WERI-Rb-1 (cell line): ENCODE measurements at places on chromosomes 2 and 18.

GRCh38 chr2:115739574-115739973 lies 1297.1 kb downstream of the DPP10 start:
- no peak for DNase-seq

DNA sequence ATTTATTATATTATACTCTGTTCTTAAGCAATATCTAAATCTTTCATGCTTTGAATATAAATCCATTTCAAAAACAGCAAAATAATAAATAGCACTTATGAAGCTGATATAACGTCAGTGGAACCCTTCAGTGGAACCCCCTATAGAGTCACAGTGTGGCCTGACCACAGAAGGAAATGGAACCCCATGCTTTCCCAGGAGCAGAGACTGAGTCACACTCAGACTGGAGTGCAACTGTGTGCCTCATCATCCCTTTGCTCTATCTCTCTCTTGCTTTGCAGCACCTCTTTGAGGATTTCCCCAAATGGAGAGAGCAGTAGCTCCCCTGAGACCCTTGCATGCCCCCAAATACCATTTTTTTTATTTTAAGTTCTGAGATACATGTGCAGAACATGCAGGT lies 13.1 kb downstream of the NXPH2 start:
- no peak for DNase-seq

DNA sequence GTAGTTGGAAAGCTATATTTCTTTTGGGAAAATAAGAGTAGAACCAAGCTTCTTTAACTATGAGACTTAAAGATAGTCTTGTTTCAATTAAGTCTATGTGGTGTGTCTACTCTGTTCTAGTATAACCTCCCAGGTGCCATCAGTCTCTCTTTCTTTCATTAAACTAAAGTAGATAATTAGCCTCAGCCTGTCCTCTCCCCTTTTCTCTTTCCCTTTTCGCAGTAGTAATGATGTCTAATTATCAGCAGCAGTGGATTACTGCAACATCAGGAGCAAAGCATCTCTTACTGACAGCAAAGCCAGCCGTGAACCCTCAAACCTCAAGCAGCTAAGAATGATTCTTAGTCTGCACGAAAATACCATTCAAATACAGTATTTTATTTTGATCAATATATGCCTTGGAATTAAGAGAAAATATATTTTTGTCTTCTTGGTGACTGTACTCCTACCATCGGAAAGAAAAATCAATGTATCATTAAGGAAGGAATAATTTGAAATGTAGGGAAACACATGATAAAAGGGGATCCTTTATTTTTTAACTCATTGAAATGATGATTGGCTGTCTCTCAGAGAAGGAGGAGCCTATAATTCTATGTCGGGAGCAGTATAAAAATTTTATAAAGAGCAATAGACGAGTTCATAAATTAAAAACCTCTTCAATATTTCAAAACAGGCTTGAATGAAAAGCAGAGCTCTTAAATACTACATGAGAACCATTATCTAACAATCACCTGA lies 4.5 kb downstream of the NOL4 start:
- no peak for DNase-seq

- no peak for DNase-seq
Measured at GRCh38 chr2:64624862-64625261, 28.9 kb downstream of the SERTAD2 start.

- DNase-seq = no peak
Measured at GRCh38 chr2:122384768-122385333, 629.4 kb downstream of the TSN start.

- DNase-seq = no peak
Measured at GRCh38 chr2:205868773-205869333, 186.6 kb downstream of the NRP2 start.

- no peak for DNase-seq
Measured at GRCh38 chr2:169526451-169526850, 16.9 kb downstream of the KLHL41 start.

DNA sequence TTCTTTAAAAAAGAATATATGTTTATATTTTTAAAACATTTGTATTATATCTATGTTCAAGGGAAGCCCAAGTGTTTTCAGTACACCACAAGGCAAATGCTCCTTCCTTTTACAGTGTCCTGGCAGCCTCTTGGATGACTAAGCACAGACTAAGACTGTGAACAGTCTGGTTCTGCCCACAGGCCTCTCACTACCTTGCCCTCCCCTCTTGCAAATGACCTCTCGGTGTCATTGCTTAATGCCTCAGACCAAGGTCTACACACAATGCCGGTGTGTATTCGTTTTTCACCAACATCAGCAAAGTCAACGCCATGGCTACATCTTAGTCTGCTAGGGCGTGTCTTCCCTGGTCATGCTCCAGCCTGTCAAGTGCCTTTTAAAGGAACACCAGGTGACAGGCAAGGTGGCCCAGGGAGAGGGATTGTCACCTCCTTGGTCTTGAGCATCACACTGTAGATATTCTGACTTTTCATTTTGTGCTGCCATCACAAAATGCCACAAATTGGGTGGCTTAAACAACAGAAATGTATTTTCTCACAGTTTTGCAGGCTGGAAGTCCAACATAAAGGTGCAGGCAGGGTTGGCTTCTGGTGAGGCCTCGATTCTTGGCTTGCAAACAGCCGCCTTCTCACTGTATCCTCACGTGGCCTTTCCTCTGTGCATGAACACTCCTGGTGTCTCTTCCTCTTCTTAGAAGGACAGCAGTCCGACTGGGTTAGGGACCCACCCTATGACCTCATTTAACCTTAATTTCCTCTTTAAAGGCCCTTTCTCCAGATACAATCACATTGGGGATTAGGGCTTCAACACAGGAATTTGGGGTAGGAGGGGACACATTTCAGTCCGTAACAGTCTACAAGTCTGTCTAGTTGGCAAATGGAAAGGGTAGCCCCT lies 266.5 kb downstream of the KLHL29 start:
- DNase-seq = no peak

- DNase-seq = no peak
Measured at GRCh38 chr2:238458651-238459050, 31.9 kb downstream of the ASB1 start.

DNA sequence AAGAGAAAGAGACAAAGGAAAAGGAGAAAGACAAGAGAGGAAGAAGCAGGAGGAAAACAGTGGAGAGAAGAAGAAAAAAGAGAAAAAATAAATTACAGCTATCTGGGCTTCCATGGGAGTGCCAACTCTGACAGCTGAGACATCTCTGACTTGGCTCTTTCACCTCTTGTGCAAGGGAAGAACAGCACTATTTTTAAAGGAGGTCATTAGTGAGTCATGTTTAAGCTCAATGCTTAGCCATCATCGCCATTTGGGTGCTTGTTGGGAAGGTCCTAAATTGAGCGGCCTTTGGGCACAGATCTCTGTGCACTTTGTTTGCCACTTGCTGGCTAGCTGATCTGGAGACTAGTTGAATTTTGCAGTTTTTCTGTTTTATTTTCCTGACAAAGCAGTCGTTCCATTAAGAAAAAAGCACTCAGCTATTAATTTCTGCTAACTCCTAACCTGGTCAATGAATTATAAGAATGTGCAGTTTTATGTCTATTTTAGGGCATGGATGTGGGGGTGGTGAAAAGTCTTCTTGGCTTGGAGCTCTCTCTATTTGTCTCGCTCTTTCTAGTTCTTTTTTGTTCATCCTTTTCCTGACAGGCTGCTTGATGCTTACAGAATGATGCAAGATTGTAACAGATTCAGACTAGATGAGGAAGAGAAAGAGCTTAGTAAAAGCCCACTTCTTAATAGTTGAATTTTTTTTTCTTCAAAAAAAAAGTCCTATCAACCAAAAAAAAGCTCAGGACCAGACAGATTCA lies 231.5 kb downstream of the SLC8A1 start:
- no peak for DNase-seq

DNA sequence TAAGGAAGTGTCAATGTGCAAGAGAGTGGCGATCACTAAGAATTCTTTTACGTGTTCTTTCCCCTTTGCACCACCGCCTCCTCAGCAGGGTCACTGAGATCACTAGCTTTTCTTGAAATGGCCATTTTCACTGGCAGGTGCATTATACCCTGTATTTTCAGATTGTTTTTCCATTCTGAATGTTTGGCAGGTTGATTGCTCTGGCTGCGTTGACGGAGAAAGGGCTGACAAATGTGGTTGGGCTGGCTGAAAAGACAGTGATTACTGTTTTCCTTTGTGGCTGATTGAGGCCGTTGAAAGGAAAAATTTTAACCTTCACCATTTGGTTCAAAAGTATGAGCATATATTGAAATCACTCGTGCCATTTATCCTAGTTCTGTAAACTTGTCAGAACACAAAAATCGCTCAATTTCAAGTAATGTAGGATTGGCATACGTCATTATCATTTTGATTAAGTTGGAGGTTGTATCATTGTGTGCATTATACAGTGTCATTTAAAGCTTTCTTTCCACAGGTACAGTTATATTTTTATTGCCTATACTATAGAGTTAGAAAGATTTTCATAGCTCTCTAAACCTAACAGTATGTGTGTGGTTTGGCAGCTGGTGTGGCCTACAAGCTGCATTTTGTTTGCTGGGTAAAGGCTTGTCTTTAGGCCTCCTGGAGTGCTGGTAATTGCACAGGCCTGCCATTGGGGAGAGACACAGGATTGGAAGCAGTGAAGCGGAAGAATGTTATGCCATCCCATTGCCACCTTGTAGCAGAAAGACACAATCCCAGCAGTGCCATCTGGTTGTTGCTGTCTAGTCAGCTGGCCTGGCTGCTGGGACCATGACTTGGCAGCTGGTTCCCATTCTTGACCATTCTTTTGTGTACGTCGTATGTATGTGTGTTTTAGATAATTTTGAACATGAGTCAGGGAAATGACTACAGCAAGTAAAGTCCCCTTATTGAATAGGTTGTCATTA lies 36.7 kb downstream of the DYNC1I2 start:
- DNase-seq = peak; percentile 42

- no peak for DNase-seq
Measured at GRCh38 chr2:177419274-177419673, 26.7 kb downstream of the AGPS start.

GRCh38 chr2:3038636-3039035 lies 339.0 kb downstream of the EIPR1 start:
- DNase-seq = no peak

DNA sequence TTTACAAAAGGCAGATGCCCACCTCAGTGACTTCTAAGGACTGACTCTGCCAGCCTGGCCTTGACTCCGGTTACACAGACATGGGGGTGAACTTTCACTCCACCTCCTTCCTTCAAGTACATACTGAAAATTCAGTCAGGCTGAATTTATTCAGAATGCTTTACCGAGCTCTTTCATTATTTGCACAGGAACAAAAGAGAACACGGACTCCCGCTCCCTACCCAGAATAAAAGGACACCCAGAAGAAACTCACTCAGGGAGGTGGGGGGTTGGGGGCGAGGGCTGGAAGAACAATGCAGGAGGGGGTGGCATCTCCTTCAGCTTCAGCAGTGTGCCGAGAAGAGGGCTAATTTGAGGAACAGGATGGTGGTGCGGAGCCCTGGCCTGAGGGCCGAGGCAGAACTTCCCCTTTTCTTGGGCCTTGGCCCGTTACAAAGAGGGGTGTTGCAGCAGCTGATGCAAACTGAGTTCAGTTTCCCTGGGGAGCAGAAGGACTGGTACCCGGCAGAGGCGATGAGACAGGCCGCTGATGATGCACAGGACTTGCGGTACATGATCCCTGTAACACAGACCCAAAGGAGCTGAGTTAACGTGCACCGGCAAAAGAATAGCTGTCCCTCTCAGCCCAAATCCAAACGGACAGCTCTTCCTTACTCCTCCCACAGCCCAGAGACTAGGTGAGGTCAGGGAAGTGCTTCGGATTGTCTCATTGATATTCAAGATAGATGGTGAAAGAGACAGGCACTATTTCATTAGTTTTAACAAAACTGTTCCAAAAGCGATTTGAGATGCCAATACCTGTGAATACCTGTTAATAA lies 24.1 kb downstream of the LYPD1 start:
- no peak for DNase-seq
